Astrocyte (in vitro differentiated cells and primary cell): ENCODE measurements at places on chromosomes 12 and 14. TPM values are rescaled to one million over a fixed set of nuclear protein-coding genes. Genes with fewer than 3 reads are reported as not detected.

HHIPL1 gene
- total RNA-seq = 0.86 and 1.1 TPM in 2 replicates

DNAI7 gene
- total RNA-seq = 0.23 TPM in 1 of 2 replicates, not detected in the other

DNA sequence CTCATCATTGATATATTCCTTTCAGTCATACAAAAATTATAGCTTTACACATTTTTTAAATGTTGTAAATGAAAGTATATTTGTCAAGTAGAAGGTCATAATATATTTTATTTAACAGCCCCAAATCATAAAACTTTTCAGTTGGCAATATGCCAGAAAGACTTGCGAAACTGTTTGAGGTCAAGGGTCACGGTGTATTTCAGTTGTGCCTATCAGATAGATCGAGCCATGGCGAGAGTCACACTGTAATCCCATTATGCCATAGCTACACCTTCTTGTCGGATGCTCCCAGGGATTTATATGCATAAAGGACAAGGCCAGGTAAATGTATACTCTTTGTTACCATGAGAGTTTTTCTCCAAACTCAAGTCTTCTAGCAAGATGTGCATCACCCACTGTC, 26.7 kb upstream of the G2E3 start:
- no peak for DNase-seq
- no peaks in the 10 kb centered on the region for H3K27me3 ChIP-seq
- no peaks in the 10 kb centered on the region for H3K4me1 ChIP-seq

DNA sequence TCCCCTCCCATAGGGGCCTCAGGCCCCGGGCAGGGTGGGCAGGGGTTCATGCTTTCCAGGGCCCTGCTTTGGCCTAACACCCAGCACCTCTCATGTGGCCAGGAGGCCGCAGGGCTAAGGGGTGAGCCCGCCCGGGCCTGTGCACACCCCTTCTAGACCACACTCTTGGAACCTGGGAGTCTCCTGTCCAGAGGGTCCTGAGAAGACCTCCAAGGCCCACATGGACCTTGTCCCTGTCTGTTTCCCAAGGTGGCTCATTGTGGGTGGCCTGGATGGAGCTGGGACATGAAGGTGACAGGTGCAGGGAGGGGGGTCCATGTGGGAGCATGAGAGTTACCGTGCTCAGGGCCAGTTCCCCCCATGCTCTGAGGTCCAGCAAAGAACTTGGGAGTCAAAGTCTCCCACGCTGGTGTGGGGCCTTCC, 11.6 kb downstream of the DLK1 start:
- no peaks in the 10 kb centered on the region for H3K36me3 ChIP-seq
- no peak overlapping the region for H3K27ac ChIP-seq
- H3K4me1 ChIP-seq = no peaks in the 10 kb centered on the region
- H3K27me3 ChIP-seq = peaks cover 11% of the 10 kb centered on the region
- no peak overlapping the region for H3K4me3 ChIP-seq

DNA sequence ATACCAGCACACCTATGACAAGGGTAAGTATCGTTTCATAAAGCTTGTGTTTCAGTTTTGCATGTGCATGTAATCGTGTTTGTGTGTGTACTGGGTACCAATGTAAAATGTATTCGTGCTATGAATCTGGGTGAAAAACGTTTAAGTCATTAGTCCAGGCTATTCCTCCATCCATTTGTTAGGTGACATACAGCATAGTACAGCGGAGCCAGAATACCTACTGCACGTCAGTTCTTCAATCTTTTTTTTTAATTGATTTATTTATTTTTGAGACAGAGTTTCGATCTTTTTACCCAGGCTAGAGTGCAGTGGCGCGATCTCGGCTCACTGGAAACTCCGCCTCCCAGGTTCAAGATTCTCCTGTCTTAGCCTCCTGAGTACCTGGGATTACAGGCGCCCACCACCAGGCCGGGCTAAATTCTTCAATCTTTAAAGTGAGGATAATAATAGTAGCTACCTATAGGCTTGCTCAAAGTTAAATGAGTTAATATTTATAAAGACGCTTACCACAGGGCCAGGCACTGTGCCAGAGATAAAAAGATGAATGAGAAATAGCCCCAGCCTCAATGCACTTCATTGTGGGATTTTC, 661 bp upstream of the RPS26 start:
- peaks cover 17% of the 10 kb centered on the region for H3K4me1 ChIP-seq
- no peaks in the 10 kb centered on the region for H3K27me3 ChIP-seq
- peak overlapping the region; percentile 58 for H3K4me3 ChIP-seq
- no peak overlapping the region for H3K27ac ChIP-seq
- DNase-seq = no peak
